HCEC 1CT (cell line): ENCODE measurements at places on chromosomes 7 and 10.

GRCh38 chr7:150380463-150380862 is 1.3 kb downstream of the ZNF775 start:
- DNase-seq = no peak

DNA sequence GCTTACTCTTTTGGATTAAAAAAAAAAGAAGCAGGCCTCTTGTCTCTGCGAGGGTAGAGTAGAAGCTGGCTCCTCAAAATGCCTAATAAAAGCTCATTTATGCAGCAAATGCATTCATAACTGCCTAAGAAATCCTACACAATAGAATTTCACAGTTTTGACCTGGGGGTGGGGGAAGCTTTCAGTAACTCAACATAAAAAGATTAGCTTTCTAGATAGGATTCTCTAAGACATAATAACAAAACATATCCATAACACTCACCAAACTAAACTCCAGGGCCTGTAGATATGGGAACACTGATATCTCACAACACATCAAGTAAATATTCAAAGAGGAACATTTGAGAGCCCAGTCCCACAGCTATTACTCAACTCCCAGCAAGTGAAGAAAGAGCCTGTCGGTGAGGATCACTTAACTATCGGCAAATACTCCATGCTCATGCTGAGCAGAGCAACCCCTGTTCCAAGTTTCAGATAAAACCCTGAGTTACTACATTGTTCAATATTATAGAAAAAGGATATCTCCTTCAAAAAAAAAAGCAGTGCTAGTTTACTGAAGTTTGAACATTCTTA is 88.1 kb downstream of the COBL start:
- DNase-seq = no peak

DNA sequence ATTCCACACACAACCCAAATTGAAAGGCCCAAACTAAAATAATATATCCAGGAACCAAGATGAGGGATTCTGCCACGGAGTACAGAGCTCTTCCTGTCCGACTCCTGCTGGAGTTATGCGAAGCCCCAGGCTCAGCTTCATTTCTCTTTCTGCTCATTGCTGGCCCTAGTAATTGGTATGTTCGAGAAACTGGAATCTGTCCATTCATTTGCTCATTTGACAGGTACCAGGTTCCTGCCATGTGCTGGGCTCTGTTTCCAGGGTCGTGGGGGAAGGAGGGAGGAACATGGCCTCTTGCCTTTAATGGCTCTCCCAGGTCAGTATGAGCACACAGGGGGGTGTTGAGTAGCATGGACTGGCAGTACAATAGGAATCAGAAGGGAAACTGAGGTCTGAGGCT is 179.2 kb upstream of the SHH start:
- DNase-seq = no peak

DNA sequence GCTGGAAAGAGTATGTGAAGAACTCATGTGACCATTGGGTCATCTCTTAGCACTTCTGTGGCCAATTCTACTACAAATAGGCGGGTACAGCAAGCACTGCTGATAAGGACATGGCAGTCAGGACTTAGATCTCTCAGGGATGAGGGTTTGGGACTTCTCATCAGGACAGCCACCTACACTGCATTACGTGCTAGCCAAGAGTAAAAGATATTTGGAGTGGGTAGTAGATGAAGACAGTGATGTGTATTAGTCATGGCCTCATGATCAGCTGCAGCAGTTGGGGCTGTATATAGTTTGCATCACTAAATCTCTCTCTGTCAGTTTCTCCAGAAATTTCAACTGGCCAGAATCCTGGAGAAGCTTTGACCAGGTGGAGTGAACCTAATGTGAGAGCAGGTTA is 9.2 kb downstream of the TAS2R60 start:
- peak; percentile 38 for DNase-seq

GRCh38 chr7:34315032-34315431 is 343.0 kb upstream of the NPSR1 start:
- peak; percentile 90 for DNase-seq

DNA sequence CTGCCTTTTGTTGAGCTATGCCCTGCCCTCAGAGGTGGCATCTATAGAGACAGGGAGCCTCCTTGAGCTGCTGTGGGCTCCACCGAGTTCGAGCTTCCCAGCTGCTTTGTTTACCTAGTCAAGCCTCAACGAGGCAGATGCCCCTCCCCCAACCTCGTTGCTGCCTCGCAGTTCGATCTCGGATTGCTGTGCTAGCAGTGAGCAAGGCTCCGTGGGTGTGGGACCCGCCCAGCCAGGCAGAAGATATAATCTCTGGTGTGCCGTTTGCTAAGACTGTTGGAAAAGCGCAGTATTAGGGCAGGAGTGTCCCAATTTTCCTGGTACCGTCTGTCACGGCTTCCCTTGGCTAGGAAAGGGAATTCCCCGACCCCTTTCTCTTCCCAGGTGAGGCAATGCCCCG is 88.4 kb upstream of the CDK6 start:
- no peak for DNase-seq

GRCh38 chr7:25894902-25895791 is 256.9 kb upstream of the NFE2L3 start:
- peak; percentile 29 for DNase-seq

DNA sequence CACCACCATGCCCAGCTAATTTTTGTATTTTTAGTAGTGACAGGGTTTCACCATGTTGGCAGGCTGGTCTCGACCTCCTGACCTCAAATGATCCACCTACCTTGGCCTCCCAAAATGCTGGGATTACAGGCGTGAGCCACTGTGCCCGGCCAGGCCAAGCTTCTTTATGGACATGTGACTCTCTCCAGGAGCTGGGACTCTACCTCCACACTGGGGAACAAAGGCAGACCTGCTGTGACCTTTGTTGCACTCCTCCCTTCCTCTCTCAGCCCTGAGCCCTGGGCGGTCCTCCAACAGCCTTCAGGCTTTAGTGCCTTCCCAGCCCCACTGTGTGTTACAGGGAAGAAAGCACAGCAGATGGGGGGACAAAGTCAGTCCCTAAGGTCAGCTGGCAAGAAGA is 55.0 kb upstream of the DUSP5 start:
- no peak for DNase-seq
